Lung (tissue), 17 donors: ENCODE measurements at places on chromosomes 16 and 17. TPM values are rescaled to one million over a fixed set of nuclear protein-coding genes. Genes with fewer than 3 reads are reported as not detected.

The SYNGR3 gene
- total RNA-seq = 0.46 TPM

- DNase-seq = no peak
These were observed 17.0 kb downstream of the HS3ST3A1 start for GRCh38 chr17:13584701-13585080.

DNA sequence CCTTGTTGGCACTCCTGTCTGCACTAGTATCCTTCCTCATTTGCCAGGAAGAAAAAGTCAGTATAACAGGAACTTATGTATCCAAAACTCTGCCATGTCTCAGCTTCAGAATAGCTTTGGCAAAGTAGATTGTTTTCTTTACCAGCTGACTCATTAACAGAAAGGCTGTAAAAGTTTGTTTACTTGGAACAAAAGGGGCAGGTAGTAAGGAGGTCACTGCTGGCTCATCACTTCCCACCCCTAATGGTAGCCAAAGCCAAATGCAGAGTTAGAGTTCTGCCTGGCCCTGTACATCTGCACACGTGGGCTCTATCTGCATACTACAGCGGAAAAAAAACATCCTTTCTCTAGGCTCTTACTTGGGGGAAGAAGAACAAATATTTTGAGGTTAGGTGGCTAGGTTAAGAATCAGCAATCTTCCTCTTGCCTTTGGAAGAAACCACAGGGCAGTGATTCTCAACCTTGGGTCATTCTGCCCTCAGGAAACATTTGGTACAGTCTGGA is 90.9 kb upstream of the BCAR1 start:
- no peak for DNase-seq

- DNase-seq = peak; percentile 56
These were observed 20.6 kb upstream of the PIK3R6 start for GRCh38 chr17:8887834-8888703.

- no peak for DNase-seq
These were observed 6.4 kb downstream of the NHERF1 start for GRCh38 chr17:74754832-74755231.

The SYNGR2 gene
- 188 TPM for total RNA-seq

GRCh38 chr17:31597646-31598398 is 206.3 kb downstream of the RAB11FIP4 start:
- DNase-seq = no peak

- no peak for DNase-seq
These were observed 83.8 kb downstream of the ABCC1 start for GRCh38 chr16:16033208-16033717.

DNA sequence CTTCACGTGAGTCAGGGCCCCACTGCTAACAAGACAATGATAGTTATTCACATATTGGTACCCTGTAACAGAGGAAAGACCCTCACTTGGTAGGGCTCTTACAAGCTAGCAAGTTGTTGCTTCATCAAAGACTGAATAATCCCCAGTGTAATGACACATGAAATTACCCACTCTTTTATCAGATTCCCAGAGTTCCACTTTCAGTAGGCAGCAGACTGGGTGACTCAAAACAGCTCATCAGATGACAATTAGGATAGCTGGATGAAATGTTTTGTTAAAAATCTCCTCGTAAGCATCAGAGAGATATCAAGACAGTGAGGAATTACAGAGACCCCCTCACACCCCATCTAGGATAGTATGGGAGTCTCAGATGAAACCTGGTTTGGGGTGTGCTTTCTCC is 6.8 kb upstream of the OR1E2 start:
- peak; percentile 58 for DNase-seq

- no peak for DNase-seq
These were observed 77.2 kb downstream of the TOX3 start for GRCh38 chr16:52469775-52470174.

The OR1A1 gene
- not detected for total RNA-seq

GRCh38 chr16:82146957-82147356 is 23.1 kb downstream of the MPHOSPH6 start:
- DNase-seq = no peak

The MBTPS1 gene
- 130 TPM for total RNA-seq

GRCh38 chr16:76653390-76654026 is 376.3 kb downstream of the CNTNAP4 start:
- DNase-seq = peak; percentile 34

DNA sequence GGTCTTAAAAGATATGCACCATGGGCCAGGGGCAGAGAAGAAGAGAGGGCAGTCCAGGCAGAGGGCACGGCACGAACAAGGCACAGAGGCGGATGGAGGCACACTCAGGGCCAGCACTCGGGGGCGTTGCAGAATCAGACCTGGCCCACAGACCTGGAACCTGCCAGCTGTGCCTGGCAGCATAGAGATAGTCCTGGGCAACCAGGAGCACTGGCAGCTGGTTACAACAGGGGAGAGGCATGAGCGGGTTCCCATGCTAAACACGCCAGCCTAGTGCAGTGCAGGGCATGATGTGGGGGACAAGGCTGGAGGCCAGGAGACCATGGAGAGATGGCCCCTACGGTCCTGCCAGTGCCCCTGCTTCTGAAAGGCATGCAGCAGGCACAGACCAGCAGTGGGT is 56.9 kb upstream of the RBFOX3 start:
- no peak for DNase-seq

DNA sequence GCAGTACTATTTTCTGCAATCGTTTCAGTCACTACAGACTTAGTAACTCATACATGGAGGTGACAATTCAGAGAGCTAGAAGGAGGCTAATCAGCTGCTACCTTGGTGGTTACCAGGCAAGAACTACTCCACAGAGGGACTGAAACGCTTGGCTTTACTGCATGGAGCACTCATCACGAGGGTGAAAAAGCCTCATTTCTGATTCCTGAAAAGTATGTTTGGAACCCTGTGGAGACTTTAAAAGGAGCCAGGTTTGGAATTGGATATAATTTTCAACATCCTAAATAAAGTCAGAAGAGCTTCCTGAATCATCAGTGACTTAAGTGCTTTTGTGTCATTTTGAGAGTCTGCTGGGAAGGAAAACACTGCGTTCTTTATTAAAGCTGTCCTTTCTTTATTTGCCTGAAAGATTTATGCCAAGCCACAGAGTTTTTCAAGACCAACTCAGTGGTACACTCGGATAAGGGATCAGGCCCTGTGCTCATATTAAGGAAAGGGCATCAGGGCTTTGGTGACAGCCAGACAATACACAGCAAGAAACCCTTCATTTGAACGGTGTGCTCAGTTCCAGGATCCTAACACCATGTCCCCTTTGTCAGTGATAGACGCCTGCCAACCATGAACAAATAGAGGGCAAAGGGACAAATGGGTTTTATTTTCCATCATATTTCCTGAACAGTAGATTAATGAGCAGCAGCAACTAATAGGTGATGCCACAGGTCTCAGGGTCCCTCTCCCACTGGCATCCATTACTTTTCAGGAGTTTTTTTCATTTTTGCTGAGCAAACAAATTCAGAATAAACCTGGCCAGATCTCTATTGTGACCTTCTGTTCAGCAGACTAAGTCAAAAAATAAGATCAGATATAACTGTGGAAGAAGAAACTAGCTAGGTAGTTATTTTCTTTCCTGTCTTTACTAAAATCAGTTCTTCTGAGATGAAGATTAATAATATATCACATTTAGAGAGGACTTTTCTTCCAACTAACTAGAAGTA is 80.5 kb upstream of the CLEC18B start:
- DNase-seq = no peak

The RAB34 gene
- 77.8 TPM for total RNA-seq

DNA sequence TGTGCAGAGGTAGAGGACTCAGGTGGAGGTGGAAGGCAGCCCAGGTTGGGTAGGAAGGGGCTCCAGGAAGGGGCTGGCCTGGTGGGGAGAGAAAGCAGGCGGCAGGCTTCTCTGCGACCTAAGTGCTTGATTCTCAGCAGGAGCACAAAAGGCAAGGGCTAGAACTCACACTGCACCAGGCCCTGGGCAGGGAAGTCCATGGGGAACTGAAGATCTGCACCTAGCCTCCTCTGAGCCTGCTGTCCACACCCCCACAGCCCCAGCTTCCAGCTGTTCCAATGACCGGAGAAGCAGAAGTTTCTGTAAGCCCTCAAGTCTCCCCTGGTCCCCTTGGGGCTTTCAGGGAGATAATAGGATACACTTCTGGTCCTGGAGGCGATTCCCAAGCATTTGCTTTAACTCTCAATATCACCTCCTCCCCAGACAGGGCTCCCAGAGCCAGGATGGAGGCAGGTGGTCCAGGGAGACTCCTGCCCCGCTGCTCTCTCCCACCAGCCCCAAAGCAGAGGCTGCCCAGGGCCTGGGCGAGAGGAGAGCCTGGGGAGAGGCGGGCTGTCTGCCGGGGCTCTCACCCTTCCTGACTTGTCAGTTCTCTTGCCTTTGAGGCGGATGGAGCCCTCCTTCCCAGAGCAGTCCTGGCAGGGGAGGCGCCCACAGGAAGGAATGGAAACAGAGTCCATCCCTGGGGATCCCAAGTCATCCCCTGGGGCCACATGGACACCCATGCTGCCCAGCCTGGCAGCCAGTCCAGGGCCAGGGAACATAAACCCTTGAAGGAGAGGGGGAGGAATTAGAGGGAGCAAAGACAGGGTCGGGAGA is 126.0 kb downstream of the RBFOX3 start:
- no peak for DNase-seq
